Stimulated activated CD4-positive, alpha-beta T cell treated with anti-CD3 and anti-CD28 coated beads, Interleukin-12 subunit alpha, Interleukin-12 subunit beta, amount 100 ng/mL, for 24 hours (primary cell): ENCODE measurements at places on chromosomes 3 and 15.

GRCh38 chr3:138459619-138460535 lies 25.5 kb downstream of the ESYT3 start:
- no peak for DNase-seq

- no peak for DNase-seq
Measured at GRCh38 chr3:169501777-169502320, 161.7 kb downstream of the MECOM start.

DNA sequence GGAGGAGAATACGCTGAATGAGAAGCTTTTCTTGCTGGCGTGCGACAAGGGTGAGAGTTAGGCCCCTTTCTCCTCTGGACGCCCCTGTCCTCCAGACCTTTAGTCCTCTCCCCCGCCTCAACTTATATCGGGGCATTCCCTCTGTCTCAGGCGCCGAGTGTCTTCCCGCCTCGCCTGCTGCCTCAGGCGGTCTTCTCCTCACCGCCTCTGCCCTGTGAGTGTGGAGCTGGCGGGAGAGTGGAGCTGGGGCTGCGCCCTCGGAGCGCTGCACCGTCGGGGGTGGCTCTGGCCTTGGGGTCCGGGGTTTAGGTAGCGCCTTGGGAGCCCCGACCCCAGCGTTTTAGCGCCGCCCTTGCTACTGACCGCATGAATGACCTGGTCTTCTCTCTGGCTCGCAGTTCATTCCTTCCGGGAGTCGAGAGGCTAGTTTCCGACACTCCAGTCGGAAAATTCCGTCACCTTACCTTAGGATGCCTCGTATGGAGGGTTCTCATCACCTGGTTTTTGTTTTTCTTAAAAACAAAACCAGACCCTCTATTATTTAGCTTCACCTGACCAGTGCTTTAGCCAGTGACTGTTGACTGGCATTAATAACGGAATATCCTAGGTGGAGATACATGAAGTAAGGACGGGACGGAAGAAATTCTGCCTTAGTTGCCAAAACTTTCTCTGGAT lies 985 bp downstream of the TRPC1 start:
- DNase-seq = no peak

- DNase-seq = no peak
Measured at GRCh38 chr3:134477938-134478337, 7.8 kb downstream of the ANAPC13 start.

DNA sequence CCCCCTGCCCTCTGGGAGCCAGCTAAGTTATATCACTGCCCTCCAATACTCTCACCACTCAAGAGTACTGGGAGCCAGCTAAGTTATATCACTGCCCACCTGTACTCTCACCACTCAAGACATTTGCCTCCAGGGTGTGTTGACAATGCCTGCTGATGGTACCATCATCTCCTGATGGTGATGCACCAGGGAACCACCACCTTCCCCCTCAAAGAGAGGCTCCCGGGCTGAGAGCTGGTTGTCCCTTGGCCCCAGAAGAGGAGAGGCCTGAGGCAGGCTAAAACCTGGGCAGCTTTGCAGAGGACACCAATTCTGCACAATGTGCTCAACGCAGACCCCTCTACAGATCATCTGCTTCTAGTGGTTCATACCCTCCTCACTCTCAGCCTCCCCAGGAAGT lies 7.5 kb upstream of the HAPLN3 start:
- DNase-seq = no peak

GRCh38 chr3:116263842-116264545 lies 181.3 kb downstream of the LSAMP start:
- DNase-seq = no peak

DNA sequence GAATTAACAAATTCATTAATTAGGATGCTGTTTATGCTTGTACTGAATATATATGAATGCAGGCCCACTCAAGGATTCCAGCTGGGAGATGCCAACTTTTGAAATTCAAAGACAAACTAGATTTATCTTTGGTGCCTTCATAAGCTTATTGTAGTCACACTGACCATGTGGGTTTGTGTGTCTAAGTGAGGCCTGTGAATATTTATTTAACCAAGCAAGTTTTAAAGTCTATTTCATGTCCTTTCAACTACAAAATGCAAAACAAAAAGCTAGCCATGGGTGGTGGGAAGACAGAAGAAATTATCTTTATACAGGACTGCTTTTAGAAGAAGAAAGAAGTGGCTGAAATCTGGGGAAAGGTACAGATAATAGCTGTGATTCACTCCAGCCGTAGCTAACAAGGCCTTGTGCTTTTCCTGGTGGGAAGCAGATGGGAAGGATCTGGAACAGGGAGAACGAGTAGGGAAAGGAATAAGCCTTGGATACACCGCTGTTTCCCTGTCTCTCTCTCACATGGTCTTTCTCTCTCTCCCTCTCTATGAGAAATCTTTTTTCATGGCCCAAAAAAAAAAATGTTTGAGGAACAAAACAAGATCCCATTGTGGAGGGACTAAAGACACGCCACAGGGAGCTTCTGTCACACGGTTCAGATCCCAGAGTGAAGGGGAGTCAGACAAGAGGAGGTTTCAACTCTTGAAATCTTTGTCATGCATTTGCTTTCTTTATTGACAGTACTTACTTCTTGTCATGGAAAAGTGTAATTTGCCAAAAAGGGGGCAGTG lies 225.5 kb downstream of the RORA start:
- DNase-seq = no peak
